ENCODE measurements at places on chromosomes 11 and 22.

DNA sequence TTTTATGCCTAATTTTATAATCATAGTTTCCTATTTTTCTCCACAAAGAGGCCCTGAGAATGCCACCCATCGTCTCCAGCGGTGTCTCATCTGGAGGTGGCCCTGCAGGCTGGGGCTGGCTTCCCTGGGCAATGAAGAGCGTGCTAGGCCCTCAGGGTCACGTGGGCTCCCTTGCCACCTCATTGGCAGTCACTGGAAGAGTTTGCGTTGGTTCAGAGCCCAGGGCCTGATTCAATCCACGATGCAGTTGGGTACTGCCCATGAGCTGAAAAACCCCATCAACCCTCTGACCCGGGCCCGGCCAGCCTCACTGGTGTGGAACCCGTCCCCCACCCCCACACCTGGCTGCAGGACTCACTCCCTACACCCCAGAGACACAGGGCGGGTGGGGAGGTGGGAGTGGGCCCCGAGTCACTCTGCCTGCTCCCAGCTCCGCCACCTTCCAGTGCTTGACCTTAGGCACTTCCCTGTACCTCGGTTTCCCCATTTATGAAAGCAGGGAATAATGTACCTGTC lies 43.4 kb upstream of the A4GALT start:
- DNase-seq: no peak

GRCh38 chr11:72685560-72686480 lies 11.6 kb upstream of the PDE2A start:
- no peak for DNase-seq

GRCh38 chr11:2088746-2089535 lies 50.2 kb downstream of the IGF2 start:
- no peak for DNase-seq

- no peak for DNase-seq
Measured at GRCh38 chr11:35066030-35066429, 72.9 kb upstream of the CD44 start.

DNA sequence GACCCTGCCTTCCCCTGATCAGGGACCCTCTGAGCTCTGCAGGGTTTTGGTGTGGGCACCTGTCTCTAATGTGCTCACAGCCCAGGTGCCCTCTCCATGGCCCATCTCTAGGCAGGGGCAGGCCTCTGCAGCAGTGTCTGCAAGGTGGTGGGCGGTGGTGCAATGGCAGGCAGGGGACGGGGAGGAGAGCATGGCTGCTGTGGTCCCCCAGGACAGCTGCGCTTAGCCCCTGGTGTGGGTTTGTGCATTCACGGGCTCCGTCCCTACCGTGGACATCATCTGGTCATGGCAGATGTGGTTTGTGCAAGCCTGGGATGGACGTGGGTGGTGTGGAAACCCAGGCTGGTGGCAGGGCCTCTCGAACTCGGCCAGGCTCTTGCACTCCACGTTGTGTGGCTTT lies 443.1 kb downstream of the TBC1D22A start:
- DNase-seq: no peak

DNA sequence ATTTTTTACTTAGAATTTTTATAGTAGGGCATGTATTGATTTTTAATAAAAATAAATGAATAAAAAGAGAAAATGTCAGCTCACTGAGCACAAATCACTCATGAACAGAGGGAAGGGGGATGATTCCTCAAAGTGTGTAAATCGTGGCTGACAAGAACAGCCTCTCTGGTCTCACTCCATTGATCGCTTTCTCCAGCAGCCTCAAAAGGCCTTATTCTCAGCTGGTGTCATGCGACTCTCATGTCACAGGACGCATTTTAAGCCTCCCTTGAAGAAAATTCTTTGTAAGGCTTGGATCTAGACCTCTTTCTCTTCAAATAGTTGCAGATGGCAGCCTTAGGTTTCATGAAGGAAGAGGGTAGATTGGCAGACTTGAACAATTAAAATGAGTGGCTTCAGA lies 33.9 kb upstream of the SLC5A12 start:
- no peak for DNase-seq

DNA sequence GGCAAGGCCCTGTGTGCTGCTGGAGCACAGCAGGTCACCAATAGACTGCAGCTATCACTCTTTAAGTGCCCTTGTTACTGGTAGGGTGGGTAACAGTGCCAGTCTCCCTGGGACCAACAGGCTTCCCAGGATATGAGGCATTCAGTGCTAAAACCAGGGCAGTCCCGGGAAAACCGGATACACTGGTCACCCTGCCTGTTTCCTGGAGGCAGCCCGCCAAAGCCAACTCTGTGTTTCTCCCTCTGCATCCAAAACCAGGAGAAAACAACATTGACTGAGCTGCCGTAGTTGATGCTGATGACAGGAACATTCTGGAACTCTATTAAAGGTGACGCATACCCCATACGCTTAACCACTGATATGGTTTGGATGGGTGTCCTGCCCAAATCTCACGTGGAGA lies 149.1 kb downstream of the SHANK2 start:
- DNase-seq: no peak

DNA sequence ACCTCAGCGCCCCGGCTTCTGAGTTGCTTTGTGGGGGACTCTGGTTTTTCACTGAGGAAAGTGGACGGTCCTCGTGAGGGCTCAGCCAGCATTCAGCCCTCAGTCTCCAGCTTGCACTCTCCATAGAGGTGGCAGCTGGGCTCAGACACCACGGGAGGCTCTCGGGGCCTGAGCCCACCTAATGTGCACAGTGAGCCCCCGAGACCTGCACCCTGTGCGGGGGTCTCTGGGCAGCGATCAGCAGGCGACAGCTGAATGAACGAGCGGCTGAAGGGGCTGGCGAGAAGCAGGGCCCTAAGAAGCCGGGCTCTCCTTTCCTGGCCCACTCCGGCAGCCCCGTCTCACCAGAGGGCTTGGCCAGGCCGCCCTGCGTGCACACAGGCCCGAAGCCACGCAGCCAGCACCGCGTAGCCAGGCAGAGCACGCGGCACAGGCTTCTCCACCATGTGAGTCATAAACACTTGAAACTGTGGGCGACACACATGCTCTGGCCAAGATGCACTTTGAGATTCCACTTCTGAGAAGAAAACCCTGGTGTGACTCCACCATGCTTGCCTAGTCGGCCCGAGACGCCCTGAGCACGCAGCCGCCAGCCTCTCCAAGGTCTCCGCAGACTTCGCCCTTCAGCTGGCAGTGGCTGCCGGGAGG lies 28.0 kb downstream of the TOLLIP start:
- DNase-seq: no peak

DNA sequence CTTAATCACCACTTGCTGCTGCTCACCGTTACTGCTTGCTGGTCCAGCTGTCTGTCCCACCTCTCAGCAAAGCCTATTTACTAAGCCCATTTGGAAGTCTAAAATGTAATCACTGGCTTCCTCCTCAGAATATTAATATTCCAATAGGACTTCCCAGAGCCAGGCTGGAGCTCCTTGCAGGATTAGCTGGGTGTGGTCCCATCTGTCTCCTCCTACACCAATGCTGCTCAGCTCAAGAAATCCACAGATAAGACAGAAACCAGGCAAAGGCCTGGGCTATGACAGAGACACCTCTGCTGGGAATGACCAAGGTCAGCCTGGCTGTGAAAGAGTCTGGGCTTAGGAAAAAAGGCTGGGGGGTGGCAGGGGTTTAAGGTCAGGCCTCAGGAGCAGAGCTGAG lies 317.8 kb downstream of the BUD13 start:
- no peak for DNase-seq

DNA sequence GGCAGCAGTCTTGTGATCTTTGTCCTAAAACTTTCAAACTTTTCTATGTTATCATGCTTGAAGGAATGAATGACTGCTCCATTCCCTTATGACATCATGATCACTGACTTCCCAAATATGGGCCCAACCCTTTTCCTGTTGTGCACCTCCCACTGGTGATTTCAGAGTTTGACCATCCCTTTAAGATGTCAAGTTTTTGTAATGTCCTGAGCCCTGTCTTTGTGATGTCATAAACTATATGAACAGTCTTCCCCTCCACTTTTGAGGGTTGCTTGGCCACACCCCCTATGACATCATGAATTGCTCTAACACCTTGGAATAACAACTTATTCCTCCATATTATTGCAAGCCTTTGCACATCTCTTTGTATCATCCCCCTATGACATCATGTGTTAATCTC lies 16.5 kb upstream of the NUCB2 start:
- DNase-seq: no peak

GRCh38 chr11:80916173-80916798 lies 1475.5 kb upstream of the TENM4 start:
- no peak for DNase-seq

DNA sequence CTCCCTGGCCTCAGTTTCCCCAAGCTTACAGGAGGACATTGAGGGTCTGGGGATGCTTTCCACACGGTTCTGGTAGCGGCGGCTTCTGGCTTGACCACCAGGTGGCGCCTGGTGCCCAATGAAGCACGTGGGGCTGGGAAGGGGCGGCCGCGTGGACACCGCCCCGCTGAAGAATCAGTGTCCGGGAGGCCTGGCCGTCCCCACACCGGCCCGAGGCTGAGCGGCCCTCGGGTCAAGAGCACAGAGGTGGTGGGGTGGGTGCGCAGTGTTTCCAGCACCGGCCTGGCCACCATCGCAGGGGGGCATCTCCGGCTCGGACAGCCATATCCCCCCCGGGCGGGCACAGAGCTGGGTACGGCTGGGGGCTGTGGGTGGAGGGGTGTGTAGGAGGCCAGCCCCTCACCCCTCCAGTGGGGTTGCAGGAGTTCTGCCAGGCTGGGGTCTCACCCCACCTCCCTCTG lies 27.8 kb upstream of the PPARA start:
- DNase-seq: no peak

DNA sequence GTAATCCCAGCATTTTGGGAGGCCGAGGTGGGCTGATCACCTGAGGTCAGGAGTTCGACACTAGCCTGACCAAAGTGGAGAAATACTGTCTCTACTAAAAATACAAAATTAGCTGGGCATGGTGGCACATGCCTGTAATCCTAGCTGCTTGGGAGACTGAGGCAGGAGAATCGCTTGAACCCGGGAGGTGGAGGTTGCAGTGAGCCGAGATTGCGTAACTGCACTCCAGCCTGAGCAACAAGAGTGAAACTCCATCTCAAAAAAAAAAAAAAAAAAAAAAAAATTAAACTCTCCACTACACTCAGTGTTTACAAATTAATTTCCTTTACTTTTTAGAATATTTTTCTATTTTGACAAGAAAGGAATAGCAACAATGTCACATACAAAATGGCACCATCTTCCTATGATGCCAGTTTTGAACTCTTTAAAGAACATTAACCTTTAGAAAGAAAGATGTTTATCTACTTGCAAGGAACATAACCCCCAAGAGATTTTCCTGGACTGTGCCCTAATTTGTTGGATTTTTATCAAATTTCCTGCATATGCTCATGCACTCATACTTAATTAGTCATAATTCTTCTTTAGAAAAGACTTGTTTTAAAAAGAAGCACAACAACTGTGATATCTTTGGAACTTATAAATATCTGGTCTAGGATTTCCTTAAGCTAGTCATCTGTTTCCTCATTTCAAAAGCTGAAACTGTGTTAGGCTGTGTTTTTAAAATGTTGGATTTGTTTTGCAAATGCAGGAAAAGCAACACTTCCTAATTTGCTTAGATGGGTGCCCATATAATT lies 22.6 kb upstream of the HIPK3 start:
- no peak for DNase-seq

- DNase-seq: no peak
Measured at GRCh38 chr11:12930850-12931249, 78.3 kb upstream of the RASSF10 start.

DNA sequence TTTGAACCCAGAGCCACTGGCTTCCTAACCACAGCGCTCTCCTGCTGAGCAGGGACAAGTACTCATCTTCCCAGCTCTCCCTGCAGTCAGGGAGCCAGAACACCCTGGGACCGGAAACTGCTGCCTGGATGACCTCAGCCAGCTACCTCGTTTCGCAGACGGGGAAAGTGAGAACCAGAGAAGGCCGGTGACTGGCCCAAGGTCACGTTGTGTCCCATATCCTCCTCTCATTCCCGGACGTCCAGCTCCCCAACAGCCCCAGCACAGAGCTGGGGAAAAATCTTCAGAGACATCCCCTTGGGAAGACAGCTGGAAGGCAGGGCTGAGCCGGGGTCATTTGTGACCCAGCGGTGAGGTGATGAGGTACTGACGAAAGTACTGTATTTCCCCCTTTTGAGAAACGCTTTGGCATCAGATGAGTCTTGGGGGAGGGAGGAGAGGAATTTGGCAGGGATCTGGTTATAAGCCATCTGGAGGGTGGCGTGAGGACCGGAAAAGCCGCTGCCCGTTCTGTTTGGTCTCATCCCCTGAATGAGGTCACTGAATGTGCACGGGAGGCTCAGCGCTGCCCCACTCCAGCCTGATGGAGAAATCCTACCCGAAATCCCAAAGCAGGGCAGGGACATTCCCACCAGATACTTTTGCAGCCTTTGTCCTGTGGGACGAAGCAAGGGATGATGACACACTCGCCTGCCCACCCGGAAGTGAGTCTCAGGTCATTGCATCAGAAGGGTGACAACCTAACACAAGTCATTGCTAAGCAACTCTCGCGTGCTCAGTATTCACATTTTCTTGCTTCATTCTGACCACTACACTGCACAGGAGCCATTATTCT lies 41.1 kb downstream of the LIF start:
- DNase-seq: no peak

DNA sequence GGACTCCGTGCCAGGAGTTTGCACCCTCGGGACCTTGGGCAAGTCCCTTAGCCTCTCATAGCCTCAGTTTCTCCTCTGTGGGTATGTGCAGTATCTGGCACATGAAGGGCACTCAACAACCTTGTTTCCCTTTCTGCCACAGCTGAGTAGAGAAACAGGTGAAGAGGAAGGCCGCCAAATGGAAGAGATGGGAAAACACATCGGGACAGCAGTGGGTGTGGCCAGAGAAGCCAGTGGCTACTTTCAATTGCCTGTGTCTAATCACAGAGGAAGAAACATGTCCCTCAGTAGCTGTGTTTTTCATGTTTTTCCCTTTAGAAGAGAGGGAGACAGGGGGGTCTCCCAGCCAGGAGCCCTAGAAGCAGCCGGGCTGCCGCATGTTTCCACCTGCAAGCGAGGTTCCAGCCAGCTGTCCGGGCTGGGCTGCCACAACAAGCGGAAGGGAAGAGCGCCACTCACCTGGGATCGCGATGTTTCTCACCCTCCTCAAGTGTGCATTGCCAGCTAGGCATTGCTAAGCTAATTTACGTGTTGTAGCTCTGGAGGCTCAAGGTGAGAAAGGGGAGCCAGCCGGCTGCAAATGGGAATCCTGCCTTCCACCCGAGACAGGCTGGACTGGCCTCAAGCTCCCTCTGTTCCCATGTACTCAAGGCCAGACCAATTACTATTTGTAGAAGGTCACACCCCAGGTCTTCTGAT lies 16.7 kb downstream of the ASPHD2 start:
- DNase-seq: no peak

- no peak for DNase-seq
Measured at GRCh38 chr22:46672731-46673130, 52.5 kb downstream of the GRAMD4 start.

- DNase-seq: no peak
Measured at GRCh38 chr11:72300268-72300667, 56.3 kb upstream of the PHOX2A start.

- no peak for DNase-seq
Measured at GRCh38 chr11:120977266-120978137, 46.4 kb upstream of the TBCEL start.

DNA sequence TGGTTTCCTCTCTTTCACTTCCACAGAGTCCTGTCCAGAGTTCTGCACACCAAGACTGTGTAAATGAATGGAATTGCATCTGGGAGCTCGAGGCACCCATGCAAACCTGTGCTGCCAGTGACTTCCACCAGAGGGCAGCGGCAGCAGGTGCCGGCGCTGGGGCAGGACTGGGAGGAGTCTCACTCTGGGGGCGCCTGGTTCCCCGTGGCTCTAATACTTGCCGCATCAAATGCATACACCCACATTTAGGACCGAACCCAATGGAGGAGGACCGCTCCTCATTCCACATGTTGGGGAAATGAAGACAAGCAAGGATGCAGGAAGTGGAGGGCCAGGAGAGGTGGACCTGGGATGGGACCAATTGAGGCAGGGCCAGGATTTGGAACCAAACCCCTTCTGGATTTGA lies 1.1 kb upstream of the CD6 start:
- DNase-seq: no peak

All from kidney glomerular epithelial cell (primary cell).